Brain pericyte (primary cell): ENCODE measurements at places on chromosomes 2 and 18.

DNA sequence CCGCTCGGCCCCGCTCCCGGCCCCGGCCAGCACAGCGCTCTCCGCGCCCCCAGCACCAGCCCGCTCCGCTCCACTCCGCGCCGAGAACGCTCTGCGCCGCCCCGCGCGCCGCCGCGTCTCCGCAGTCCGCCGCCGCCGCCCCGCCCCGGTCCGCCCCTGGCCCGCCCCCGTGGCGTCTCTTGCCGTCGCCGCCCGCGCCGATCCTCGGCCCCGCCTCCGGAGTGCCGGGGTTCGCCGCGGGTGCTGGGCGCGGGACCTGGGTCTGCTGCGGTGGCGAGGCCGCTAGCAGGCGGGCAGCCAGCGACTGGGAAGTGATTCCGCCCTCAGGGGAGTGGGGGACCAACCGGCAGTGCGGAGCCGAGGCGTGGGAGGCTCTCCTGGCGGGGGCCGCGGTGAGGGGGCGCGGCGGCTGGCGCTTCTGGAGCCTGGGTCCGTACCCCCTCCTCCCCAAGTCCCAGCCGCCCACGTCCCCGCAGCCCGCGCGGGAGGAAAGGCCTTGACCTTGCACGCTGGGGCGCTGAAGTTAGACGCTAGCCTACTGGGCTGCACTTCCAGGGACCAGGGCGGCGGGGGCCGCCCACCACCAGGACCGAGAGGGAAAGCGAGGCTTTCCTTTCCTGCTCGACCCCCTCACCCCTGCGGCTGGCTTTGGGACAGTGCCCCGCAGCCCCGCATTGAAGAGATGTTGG, at the start of gene HS6ST1:
TSS of gene HS6ST1 (minus strand) at position 93 of the 689 bp plus-strand sequence. CDS start 305 bp downstream, outside the sequence.
- DNase-seq: no peak

DNA sequence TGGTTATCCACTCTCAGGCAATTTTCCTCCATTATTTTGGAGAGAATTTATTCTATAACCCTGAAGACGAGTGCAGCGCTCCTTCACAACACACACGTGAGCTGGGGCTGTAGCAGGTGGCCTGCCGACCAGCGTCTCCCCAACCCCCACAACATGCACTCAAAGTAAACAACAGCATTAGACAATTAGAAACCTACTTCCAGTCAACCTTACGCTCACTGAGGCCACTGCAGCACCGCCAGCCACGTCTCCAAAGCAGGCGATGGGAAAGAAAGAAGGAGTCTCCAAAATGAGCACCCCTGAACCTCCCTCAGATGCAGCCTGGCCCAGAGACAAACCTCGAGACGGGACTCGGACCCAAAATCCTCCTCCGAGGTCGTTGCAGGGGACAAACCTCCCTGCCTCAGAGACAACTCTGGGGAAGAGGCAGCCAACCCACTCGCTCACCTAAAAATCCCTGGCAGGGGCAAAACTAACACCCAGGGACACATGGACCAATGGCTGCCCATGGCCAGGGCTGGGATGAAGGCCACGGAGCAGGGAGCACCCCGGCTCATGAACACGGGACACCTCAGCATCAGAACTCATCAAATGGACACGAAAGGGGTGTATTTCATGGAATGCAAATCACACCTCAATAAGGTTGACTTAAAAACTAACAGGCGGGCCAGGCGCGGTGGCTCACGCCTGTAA, 2.6 kb downstream of the SLC66A2 start:
- no peak for DNase-seq

- no peak for DNase-seq
Measured at GRCh38 chr2:39325966-39326365, 82.2 kb upstream of the CDKL4 start.

DNA sequence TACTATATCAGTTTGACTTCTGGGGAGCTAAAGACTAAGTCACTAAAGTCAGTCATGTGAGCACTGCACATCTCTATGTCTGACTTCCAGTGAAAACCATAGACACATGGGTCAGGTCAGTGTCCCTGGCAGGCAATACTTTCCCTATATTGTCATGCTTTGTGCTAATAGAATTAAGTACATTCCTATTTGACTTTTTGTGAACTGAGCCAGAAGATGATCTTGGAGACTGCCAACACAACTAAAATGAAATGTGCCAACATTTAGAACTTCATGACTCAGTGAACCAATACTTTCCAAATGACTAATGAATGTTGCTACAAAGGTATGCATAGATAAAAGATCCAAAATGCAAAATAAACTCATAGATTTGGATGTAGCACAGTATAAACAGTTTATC, 820.8 kb upstream of the FAM98A start:
- no peak for DNase-seq
